Colonic mucosa (tissue), 4 donors: ENCODE measurements at places on chromosomes 5 and 9.

GRCh38 chr5:177301503-177302165 lies 1.9 kb downstream of the RAB24 start:
- peak; percentile 93 for DNase-seq

GRCh38 chr9:121038362-121038761 lies 11.7 kb downstream of the C5 start:
- no peak for DNase-seq

- DNase-seq, result no peak
Observed at GRCh38 chr5:15711892-15712291, 211.9 kb downstream of the FBXL7 start.

DNA sequence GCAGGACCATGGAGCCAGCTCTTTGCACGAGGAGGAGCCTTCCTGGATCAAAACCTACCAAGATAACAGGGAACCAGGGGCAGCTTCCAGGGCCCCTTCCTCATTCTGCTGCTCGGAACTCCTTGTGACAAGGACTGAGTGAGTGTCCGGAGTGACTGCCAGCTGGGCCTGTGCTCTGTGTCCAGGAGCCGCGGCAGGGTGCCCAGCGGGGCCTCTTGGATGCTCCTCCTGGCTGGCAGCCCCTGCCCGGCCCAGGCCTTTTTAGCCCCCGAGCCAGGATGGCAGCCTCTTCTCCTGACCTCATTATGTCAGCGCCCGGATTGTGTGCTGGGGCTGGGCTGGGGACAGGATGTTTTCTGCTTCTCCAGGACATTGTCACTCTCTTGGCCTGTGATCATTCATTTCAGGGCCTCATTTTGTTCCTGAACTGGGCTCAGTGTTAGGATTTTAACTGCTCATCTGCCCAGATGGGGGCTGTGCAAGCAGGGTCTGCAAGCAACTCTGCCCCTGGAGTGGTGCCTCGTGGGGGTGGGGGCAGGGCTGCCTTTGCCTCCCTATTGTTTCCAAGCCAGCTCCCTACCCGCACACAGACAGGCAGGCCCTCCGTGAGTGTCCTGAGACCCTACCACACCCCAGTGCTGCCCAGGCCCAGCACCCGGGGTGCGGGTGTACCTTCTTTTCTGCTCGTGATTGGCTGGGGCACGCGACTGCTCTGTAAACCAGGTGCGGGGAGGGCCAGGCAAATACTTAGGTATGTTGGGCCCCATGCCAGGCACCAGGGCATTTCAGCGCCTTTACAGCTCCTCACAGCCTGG lies 161.6 kb downstream of the COL23A1 start:
- no peak for DNase-seq

GRCh38 chr5:125042261-125042890 lies 295.9 kb upstream of the ZNF608 start:
- DNase-seq, result no peak
